ENCODE measurements at places on chromosomes 5 and 9.
A peak's percentile ranks its signal among the peaks of the same experiment; 100 is the strongest.

- no peak for DNase-seq
These were observed 47.7 kb downstream of the RXRA start for GRCh38 chr9:134373953-134374300.

DNA sequence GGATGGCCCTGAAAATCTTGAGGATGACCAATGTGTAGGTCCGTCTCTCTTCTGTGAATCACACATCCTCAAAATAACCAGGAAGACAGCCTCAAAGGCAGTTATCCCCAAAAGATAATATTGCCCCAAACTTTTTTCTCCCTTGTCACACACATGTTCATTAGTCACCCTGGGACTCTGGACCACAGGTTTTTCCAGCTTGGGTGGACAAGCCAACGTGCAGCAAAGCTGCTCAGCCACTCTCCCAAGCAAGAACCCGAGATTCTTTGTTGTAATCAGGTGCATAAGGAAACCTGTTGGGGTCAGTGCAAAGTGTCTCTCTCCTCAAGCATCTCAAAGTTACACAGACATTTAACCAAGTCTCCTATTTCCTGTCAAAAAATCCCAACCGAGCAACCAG is 196.6 kb downstream of the GNA14 start:
- DNase-seq = no peak

GRCh38 chr9:132031467-132032237 is 48.0 kb downstream of the MED27 start:
- DNase-seq = no peak

DNA sequence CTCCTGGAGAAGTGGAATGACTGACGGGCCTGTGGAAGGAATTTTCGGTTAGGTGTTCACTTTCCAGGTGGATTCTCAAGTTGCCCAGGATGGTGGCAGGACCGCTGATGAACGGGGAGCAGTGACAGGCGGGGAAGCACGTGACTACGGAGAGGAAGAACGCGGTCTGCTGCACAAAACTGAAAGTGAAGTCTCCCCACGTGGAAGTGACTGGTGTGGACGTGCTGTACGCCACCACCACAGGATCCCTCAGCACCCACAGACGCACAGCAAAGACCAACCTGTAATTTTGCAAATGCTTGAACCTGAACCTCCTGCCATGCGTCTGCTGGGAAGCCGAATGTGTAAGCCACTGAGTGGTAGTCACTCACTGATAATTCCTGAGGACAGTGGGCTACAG is 51.4 kb downstream of the RNF130 start:
- DNase-seq = no peak

DNA sequence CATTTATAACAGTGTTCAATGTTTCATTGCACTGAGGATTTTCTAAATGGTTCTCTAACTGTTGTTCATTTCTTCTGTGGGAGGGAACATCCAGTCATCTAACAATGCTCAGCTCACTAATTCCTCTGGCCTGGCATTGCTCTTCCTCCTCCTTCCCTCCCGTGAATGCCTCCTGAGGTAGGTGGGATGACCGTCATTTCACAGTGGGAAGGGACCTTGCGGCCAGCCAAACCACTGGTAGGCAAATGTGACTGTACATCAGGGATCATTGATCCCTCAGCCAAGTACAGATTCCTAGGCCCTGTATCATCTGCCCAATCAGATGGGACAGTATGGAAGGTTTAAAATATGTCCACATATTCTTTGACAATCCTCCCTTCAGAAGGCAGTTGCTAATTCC is 23.7 kb upstream of the VDAC1 start:
- DNase-seq = no peak

- DNase-seq = no peak
These were observed 139.9 kb upstream of the GAS1 start for GRCh38 chr9:87087197-87087596.

GRCh38 chr9:125521462-125522327 is 185.3 kb downstream of the MAPKAP1 start:
- peak; percentile 69 for DNase-seq

DNA sequence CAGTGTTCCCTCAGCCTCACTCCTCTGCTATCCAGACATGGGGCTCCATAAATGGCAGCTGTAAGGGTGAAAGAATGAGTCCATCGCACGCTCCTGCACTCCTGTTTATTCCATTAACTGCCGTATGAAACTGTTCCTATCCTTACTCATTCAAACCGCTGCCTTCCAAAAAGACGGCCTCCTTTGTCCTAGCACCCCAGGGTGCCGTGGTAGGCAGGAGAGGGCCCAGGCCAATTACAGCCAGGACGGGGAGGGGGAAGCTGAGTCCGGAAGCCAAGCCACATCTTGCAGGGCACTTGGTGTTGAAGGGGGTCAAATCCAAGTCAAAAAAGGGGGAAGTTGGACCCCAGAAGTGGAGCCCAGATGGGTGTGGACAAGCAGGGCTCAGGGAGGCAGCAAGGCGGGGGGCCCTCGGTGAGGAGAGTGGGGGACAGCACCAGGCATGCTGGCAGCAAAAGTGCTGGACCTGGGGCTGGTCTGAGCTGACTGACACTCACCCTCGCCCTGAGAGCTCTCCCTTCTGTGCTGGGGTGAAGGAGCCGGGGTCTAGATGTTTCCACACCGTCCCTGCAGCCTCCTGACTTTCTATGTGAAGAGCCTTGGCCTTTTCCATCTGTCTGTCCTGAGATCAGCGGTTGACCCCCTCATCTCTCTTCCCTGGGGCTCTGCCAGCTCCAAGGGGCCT is 63.3 kb downstream of the COL23A1 start:
- no peak for DNase-seq

GRCh38 chr5:137945825-137946224 is 56.6 kb downstream of the PKD2L2 start:
- no peak for DNase-seq

GRCh38 chr5:17748201-17748600 is 113.9 kb downstream of the TAF11L14 start:
- DNase-seq = no peak

DNA sequence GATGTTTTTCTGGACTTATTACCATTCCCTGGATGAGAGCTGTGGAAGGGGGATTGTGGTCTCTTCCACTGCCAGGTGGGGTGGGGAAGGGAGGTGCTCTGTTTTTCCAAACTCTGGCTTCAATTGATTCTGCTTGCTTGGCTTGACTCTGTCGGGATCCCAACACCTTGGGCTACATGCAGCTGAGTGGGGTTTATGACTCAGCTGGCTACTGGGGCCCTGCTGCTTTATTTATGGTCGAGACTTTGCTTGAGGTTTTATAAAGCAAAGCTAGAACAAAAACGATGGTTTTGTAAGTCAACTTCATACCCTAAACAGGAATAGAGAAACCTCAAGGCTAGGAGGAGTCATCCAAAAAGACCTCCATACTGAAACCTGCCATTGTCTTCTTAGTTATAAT is 76.3 kb downstream of the AOPEP start:
- DNase-seq = peak; percentile 23
